ENCODE measurements at places on chromosomes 5 and 9.

DNA sequence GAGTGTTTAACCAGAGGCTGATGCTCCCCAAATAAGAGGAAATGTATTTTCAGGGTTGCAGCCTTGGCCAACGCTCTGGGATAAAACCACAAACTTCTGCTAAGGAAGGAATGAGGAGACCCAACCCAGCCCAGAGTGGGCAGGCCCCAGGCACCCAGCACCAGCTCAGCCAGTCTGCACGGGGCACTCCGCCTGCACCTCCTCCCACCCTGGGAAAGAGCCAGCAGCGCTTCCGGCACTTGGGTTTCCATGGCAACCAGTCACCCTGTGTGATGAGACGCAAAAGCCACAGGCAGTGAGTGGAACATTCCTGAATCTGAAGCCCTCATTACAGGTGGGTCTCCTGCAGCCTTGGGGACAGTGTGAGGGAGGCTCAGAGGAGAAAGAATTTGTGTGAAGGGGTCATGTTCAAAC, 85.2 kb upstream of the ZBTB43 start:
- H3K36me3 ChIP-seq = no peaks in the 10 kb centered on the region
- peaks cover 19% of the 10 kb centered on the region for H3K27me3 ChIP-seq
- peak; percentile 66 for DNase-seq
- H3K27ac ChIP-seq = no peak overlapping the region
- H3K4me1 ChIP-seq = peaks cover 9% of the 10 kb centered on the region
- no peak overlapping the region for H3K4me3 ChIP-seq

DNA sequence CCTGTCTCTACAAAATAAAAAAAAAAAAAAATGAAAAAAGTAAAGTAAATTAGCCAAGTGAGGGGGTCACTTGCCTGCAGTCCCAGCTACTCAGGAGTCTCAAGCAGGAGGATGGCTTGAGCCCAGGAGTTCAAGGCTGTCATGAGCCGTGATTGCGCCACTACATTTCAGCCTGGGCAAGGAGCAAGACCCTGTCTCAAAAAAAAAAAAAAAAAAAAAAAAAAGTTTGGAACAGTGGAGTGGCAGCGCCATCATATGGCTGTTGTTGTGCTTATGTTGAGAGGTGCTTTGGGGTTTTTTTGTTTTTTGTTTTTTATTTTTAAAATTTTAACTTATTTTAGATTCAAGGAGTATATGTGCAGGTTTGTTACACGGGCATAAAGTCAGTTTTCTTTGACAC, 3.6 kb downstream of the BRIX1 start:
- H3K36me3 ChIP-seq = peaks cover 19% of the 10 kb centered on the region
- H3K27ac ChIP-seq = no peak overlapping the region
- DNase-seq = no peak
- no peak overlapping the region for H3K4me3 ChIP-seq
- peaks cover 26% of the 10 kb centered on the region for H3K4me1 ChIP-seq
- no peaks in the 10 kb centered on the region for H3K27me3 ChIP-seq

DNA sequence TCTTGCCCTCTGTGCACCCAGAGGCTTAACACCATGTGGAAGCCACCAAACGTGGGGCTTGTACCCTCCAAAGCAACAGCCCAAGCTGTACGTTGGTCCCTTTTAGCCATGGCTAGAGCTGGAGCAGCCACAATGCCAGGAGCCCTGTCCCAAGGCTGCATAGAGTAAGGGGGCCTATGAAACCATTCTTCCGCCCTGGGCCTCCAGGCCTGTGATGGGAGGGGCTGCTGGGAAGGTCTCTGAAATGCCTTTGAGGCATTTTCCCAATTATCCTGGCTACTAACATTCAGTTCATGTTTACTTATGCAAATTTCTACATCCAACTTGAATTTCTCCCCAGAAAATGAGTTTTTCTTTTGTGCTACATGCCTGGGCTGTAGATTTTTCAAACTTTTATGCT, 33.8 kb downstream of the CHSY3 start:
- H3K4me1 ChIP-seq = no peaks in the 10 kb centered on the region
- H3K4me3 ChIP-seq = no peak overlapping the region
- H3K27me3 ChIP-seq = no peaks in the 10 kb centered on the region
- H3K27ac ChIP-seq = no peak overlapping the region
- no peaks in the 10 kb centered on the region for H3K36me3 ChIP-seq
- DNase-seq = no peak

DNA sequence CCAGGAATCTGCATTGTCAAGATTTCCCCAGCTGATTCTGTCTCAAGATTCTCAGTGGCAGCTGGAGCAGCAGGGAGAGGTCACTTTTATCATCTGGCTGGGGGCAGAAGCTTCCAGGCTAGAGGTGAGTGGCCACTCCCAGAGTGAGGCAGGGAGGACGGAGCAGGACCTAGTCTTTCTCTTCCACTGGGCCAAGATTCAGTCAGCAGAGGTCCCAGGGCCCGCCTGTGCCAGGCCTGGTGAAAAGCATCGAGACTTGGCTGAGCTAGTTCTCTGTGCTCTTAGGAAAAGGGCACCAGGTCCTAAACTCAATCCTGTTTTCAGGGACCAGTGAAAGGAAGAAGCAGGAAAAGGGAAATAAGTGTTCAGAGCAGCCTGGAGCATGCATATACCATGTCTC, 46.6 kb downstream of the IRX1 start:
- H3K27me3 ChIP-seq = no peaks in the 10 kb centered on the region
- H3K36me3 ChIP-seq = no peaks in the 10 kb centered on the region
- no peak overlapping the region for H3K27ac ChIP-seq
- no peak overlapping the region for H3K4me3 ChIP-seq
- no peak for DNase-seq
- no peaks in the 10 kb centered on the region for H3K4me1 ChIP-seq

DNA sequence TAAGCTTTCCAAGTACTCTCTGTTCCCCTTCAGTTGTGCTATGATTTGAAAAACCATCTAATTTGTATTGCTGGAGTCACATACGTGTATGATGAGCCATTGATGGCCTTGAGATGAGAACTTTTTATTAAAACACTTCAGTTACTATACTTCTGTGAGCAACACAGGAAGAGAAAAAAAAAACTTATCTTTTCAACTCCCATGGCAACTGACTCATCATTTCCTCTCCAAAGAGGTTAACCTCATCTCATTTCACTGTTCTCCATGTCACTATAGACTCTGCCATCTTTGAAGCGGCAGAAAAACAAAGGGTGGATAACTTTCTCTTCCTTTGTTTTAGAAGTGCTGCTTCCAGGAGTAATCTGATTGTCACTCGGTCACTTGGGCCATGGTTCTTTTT, 104.3 kb upstream of the PCSK1 start:
- no peaks in the 10 kb centered on the region for H3K27me3 ChIP-seq
- peak; percentile 88 for DNase-seq
- peak overlapping the region; percentile 84 for H3K27ac ChIP-seq
- no peaks in the 10 kb centered on the region for H3K36me3 ChIP-seq
- no peak overlapping the region for H3K4me3 ChIP-seq

GRCh38 chr9:113879318-113879717, 3.2 kb downstream of the ZNF618 start:
- no peak overlapping the region for H3K27ac ChIP-seq
- H3K27me3 ChIP-seq = no peaks in the 10 kb centered on the region
- no peak for DNase-seq
- H3K4me3 ChIP-seq = no peak overlapping the region

DNA sequence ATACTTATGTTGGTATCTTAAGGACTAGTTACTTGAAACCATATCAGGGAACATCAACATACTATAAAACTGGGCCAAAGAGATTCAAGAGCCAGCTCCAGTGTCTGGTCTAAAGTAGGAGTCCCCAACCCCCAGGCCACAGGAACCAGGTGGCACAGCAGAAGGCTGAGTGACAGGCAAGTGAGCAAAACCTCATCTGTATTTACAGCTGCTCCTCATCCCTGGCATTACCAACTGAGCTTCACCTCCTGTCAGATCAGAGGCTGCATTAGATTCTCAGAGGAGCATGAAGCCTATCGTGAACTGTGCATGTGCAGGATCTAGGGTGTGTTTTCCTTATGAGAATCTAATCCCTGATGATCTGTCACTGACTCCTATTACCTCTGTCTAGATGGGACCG, 581.6 kb upstream of the CDH9 start:
- DNase-seq = no peak
- H3K27ac ChIP-seq = no peak overlapping the region
- H3K4me3 ChIP-seq = no peak overlapping the region
- no peaks in the 10 kb centered on the region for H3K27me3 ChIP-seq
- no peaks in the 10 kb centered on the region for H3K4me1 ChIP-seq

- no peaks in the 10 kb centered on the region for H3K36me3 ChIP-seq
- no peaks in the 10 kb centered on the region for H3K27me3 ChIP-seq
- no peak for DNase-seq
- H3K4me1 ChIP-seq = no peaks in the 10 kb centered on the region
These were observed 6.6 kb upstream of the UBQLN1 start for GRCh38 chr9:83714329-83714728.

DNA sequence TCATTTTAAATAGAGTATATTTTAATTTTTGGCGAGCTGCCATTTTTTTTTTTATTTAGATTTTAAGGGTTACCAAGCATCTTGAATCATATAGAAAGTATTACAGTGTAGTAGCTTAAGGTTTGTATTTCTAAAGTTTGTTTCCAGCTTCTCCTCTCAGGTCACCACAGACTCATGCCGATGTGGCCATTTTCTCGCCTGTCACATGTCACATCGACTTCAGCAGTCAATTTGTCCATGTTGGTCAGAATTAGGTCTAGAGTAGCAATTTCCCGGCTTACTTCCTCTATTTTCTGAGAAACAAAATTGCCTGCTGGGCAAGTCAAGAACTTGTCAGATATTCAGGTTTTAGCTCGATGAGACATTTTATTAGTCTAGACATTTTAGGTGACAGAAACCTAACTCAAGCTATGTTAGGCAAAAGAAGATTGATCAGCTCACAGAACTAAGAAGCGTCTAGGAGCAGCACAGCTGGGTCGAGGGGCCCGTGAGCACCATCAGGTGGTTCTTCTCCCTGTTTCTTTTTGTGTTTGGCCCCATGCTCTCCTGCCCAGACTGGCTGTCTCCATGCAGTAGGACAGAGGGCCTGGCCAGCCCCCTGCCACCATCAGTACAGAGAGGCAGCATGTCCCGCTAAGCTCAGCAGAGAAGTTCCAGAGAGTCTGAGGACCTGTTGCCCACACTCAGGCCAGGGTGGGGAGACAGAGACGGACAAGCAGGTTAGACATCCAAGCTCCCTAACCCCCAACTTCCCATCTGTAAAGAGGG, 48.4 kb upstream of the AFAP1L1 start:
- H3K4me3 ChIP-seq = no peak overlapping the region
- H3K27me3 ChIP-seq = no peaks in the 10 kb centered on the region
- H3K27ac ChIP-seq = no peak overlapping the region
- peaks cover 16% of the 10 kb centered on the region for H3K4me1 ChIP-seq
- DNase-seq = no peak

DNA sequence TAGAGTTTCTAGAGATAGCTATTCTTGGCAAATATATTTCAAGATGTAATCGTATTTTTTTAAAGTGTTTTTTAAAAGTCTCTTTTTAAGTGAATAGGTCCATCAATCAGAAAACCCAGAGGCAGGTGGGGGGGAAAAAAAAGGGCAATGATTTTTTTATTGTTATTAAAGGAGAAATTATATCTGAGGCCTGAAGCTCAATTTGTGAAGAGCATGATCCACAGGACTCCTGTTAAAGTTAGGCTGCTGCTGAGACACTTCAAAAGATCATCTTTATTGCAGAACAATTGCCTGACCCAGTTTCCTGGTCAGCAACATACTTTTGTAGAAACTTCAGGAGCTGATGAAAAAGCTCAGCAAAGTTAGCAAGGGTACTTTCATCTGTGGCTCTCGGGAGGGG, 326.2 kb downstream of the RASEF start:
- no peaks in the 10 kb centered on the region for H3K27me3 ChIP-seq
- no peak overlapping the region for H3K4me3 ChIP-seq
- no peak overlapping the region for H3K27ac ChIP-seq
- H3K4me1 ChIP-seq = no peaks in the 10 kb centered on the region

GRCh38 chr5:77337246-77337645, 126.8 kb downstream of the PDE8B start:
- no peak for DNase-seq
- no peaks in the 10 kb centered on the region for H3K27me3 ChIP-seq

DNA sequence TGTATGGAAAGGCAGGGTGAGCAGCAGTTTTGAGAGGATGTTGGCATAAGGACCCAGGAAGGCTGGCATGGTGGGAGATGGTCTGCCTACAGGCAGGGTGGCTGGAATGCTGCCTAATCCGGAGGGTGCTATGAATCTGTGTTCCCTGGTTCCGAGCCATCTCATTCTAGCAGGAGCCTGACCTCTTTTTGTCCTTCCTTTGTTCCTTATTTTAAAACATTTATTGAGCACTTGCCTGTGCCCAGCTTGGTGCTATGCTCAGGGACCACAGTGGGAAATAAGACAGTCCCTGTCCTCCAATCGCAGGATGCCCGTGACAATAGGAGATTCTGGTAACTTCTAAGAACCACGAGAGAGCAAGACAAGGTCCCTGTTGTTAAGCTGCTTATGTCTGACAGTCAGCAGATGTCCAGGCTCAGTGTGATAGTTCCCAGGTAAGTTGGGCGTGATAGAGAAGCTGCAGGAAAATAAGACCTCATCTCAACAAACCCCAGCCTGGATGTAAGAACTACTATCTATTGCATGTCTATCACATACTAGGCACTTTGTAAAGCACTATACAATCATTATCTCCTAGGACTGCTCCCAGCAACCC, 9.1 kb upstream of the ZBTB34 start:
- no peaks in the 10 kb centered on the region for H3K36me3 ChIP-seq
- H3K27me3 ChIP-seq = peaks cover 36% of the 10 kb centered on the region
- no peak overlapping the region for H3K4me3 ChIP-seq

GRCh38 chr5:52356311-52356918, 431.3 kb upstream of the ITGA1 start:
- H3K4me1 ChIP-seq = no peaks in the 10 kb centered on the region
- H3K36me3 ChIP-seq = no peaks in the 10 kb centered on the region
- H3K4me3 ChIP-seq = no peak overlapping the region
- no peak for DNase-seq

DNA sequence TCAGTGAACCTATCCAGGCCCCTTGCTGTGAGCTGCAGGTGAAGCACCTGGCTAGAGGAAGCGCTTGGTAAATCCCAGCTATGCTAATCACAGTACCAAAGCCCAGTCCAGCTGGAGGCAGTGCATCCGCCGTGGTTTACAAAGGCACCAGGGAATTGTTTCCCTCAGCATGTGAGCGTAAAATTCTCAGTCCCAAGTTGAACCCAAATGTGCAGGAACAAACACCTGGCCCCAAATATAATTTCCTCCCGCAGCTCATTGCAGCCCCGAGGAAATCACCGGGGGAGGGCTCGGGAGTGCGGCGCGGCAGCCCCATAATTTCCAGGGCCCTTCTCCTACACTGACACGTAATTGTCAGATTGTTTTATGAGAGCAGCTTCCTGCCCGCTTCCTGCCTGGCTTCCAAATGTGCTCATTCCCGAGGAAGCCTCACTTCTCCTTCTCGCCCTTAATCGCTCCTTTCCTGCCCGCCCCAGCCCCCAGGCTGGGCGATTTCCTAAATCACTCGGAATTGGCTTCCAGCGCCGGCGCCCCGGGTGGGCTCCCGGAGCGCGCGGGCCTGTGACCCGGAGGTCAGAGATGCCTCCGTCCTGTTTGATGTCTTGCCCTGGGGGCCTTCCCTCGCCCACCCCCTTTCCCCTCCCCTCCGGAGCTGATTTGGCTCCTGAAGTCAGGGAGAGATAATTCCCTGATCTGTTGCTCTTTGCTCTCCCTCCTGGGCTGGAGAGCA, 134.4 kb downstream of the FGF1 start:
- DNase-seq = no peak
- H3K4me3 ChIP-seq = peak overlapping the region; percentile 37
- H3K4me1 ChIP-seq = peaks cover 10% of the 10 kb centered on the region

- H3K36me3 ChIP-seq = no peaks in the 10 kb centered on the region
- H3K27me3 ChIP-seq = no peaks in the 10 kb centered on the region
- peak; percentile 100 for DNase-seq
- H3K4me1 ChIP-seq = peaks cover 82% of the 10 kb centered on the region
These were observed 47.3 kb downstream of the TRIO start for GRCh38 chr5:14190194-14191164.

Measured in astrocyte (in vitro differentiated cells and primary cell).